ENCODE measurements at places on chromosomes 16 and 17. TPM values are rescaled to one million over a fixed set of nuclear protein-coding genes. Genes with fewer than 3 reads are reported as not detected.

GRCh38 chr16:73483934-73484711 lies 436.2 kb upstream of the ZFHX3 start:
- no peak for DNase-seq

DNA sequence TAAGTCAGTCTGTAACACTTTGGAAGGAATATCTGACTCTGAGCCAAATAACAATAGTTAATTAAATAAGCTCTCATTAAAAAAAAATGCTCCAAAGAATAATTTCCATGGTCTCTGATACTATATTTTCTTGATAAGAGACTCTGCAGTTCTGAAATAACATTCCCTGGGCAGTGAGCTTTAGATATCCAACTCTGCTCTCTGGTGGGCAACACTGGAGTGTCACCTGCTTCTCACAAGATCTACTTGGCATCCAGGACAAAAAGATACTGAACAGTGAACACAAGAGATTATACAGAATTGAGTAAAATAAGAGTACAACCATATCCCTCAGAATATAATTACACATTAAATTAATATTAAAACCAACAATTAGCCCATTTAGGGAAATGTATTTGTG lies 13.7 kb downstream of the BLMH start:
- peak; percentile 7 for DNase-seq

DNA sequence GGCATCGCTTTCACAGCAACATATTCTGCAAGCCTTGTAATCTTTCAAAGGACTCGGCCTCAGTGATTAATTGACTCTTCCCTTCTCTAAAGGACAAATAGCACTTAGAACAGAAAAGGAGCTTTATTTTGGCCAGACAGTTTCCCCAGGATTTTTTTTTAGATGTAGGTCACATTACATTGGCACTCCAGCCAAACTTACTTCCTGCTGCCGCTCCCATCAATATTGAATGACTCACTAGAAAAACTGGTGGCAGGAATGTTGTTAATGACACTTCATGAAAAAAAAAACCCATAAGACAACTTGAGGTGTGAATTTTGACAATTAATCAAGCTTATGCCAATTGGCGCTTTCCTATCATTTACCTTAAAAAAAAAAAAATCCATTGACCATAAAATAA lies 432.6 kb downstream of the TOX3 start:
- no peak for DNase-seq

- DNase-seq: no peak
Measured at GRCh38 chr16:67781565-67781921, 24.8 kb downstream of the RANBP10 start.

DNA sequence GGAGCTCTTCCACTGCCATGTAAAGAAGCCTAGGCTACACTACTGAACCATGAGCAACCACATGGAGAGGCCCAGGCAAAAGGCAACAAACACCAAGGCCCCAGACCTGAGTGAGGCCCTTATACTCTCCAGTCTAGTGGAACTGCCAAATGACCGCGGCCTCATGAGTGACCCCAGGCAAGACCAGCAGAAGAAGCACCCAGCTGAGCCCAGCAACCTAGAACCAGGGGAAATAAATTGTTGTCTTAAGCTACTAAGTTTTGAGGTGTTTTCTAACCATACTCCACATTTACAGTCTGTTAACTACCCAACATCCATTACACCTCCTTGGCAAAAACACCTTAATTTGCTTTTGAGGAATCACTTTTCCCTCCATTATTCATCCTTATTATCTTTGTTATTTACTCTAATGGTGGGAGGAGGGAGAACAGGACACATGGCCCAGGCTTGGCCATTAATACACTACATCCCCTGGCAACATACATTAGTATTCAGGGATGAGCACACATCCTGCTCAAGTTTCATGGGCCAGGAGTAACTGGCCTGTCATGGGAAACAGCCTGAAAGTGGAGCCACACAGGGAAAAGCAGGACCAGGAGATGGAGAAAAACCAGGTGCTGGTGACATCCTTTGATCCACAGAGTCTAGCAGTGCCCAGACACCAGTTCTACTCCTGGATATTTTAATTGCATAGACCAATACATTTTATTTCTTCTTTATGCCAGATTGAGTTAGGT lies 26.2 kb downstream of the SLC39A11 start:
- no peak for DNase-seq

- DNase-seq: no peak
Measured at GRCh38 chr16:50539822-50540710, 8.1 kb upstream of the NKD1 start.

- no peak for DNase-seq
Measured at GRCh38 chr17:42138749-42139492, 15.9 kb downstream of the RAB5C start.

The GCGR gene
- 0.05 TPM for total RNA-seq

DNA sequence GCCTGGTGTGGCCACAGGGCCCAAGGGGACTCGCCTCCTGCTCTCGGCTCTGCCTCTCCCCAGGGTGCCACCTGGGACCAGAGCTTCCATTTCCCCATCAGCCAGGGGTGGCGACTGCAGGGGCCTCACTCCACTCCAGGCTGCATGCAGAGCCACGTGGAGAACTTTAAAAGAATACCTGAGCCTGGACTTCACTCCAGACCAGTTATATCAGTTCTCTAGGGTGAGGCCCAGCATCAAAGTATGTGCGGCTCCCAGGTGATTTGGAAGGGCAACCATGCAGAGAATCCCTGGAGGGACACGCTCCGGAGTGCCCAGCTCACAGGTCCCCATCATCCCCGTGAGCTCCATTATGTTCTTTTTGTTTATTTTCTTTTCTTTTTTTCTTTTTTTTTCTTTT lies 39.8 kb downstream of the KIAA0513 start:
- DNase-seq: no peak

GRCh38 chr17:13749891-13750235 lies 148.1 kb upstream of the HS3ST3A1 start:
- no peak for DNase-seq

GRCh38 chr17:56597495-56597990 lies 4.0 kb downstream of the NOG start:
- no peak for DNase-seq

DNA sequence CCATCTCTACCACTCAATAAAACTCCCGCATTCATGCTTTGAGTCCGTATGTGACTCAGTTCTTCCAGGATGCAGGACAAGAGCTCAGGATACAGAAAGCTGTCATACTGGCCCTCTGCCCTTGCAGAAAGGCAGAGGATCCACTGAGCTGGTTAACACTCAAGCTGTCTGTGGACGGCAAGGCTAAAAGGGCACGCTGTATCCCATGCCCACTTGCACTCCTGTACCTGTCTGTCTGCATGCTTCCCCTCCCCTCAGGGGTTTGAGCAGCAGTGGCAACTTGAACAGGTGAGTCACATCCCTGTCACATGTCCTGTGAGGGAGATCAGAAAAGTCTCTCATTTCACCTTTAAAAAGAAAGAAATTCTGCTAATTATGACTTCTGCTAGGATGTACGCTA lies 293.8 kb downstream of the HS3ST3B1 start:
- DNase-seq: no peak

DNA sequence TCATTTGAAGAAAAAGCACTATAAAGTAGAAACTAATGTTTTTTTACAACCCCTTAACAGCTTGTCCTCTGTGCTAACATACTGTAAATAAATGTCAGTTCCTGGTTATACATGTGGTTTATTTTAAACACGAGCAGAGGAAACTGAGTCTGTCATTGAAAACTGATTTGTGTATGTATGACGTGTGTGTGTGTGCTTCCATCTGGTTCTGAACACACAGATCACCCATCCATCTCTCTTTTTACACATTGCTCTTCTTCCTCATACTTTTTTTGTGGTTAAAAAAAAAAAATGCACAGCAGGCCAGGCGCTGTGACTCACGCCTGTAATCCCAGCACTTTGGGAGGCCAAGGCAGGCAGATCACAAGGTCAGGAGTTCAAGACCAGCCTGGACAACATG lies 49.5 kb downstream of the ZNF423 start:
- no peak for DNase-seq

The PYDC1 gene
- total RNA-seq: 1.3 TPM

The TBC1D3E gene
- not detected for total RNA-seq

GRCh38 chr17:83085103-83085502 lies 5.7 kb downstream of the METRNL start:
- DNase-seq: no peak

DNA sequence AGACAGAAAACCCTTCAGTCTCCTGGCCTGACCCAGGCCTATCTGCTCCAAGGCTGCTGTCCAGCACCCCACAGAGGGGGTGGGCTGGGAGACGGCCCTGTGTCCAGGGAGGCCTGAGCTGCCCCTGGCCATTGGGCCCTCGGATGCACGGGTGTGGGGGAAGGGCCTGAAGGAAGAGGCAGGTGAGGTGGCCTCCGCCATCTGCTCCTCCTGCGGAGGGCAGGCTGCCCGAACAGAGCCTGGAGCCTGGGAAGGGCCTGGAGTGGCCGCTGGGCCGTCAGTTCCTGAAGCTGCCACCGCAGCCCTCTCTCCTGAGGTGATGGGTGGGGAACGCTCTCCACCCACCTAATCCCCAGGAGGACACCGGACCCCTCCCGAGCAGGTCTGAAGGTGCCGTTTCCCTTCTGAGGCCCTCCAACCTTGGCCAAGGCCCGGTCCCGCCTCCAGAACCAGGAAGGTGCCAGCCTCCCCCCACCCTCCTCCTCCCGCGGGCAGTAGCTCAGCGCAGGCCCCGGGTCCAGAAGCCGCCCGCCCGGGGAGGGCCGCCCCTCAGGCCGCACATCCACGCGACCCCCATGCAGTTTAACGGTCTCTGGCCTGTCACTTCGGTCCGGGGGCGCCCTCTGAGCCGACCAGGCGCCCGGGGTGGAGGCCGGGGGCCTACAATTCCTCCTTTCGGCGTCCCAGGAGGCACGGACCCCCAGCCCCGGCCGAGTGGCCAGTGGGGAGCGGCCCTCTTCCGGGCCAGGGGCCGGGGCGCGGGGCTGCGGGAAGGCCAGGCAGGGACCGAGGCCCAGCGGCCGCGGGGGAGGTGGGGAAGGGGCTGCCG lies 835 bp downstream of the FBXL16 start:
- no peak for DNase-seq

GRCh38 chr17:44282264-44282663 lies 14.3 kb upstream of the SLC4A1 start:
- DNase-seq: no peak

The NPIPB13 gene
- 0.66 TPM for total RNA-seq

GRCh38 chr16:56833243-56833970 lies 31.6 kb upstream of the SLC12A3 start:
- DNase-seq: no peak

The KLHL11 gene
- total RNA-seq: 11.4 TPM

The MPO gene
- 27.3 TPM for total RNA-seq

DNA sequence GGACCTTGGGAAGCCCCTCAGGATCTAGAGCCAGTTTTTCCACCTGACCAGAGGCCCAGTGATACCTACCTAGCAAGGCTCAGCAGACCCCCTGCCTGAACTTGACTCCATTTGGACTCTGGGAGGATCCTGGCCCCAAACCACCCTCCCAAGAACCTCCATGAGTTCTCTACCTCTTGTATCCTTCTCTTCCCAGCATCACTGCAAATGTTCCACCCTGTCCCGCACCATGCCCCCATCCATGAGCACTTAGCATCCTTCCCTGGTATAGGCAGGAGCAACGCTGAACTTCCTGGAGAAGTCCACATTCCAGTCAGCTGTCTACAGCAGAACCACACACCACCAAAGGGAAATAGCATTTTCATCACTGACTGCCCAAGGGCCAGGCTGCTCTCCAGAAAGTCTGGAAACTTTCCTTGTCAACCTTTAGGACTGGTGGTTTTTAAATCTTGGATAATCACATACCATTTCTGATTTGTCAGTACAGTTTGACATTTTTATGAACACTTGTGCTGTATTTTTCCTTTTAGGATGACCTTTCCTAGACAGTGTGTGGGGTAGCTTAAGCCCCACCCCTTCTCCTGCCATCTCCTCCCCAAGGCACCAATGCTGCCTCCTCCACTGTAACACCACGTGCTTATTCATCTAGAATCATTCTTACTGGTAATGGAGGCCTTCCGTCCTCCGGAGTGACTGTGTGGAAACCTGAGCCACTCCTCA lies 13.9 kb downstream of the EIF4A3 start:
- DNase-seq: no peak

GRCh38 chr17:28221751-28222414 lies 97.1 kb upstream of the TMEM97 start:
- DNase-seq: no peak

DNA sequence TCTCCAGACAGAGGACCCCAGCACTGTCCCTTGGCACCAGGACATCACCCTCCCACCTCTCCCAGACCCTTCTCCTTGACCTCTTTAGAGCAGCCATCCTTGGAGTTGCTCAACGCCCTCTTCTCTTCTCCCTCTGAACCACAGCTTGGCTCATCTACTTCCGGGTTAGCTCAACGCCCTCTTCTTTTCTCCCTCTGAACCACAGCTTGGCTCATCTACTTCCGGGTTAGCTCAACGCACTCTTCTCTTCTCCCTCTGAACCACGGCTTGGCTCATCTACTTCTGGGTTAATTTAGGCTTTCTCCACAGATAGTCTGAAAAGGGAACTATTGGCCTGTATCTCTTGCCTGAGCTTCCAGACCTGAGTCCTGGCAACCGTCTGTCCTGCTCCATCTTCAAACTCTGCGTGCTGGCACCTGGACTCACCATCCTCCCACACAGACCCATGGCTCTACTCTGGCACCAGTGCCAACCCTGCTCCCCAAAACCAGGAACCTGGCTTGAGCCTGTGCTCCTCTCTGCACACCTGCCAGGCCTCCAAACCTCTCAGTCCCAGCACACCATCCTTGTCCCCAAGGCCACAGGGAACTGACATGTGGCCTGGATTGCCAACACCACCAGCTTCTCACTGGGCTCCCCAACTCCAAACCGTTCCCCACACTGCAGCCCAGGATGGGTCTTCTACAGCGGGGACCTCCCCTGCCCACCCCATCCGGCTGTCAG lies 25.3 kb upstream of the FAAP100 start:
- DNase-seq: no peak

DNA sequence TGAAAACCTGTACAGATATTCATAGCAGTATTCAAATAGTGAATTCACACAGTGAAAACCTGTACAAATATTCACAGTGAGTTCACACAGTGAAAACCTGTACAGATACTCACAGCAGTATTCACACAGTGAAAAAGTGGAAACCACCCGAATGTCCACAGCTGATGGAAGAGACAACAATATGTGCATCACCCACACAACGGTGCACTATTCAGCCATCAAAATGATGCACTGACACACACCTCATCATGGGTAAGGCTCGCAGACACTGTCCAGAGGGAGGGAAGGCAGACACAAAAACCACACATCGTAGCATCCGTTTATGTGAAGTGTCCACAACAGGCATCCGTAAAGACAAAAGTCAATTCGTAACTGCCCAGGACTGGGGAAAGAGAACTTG lies 100.9 kb downstream of the VPS53 start:
- DNase-seq: no peak

DNA sequence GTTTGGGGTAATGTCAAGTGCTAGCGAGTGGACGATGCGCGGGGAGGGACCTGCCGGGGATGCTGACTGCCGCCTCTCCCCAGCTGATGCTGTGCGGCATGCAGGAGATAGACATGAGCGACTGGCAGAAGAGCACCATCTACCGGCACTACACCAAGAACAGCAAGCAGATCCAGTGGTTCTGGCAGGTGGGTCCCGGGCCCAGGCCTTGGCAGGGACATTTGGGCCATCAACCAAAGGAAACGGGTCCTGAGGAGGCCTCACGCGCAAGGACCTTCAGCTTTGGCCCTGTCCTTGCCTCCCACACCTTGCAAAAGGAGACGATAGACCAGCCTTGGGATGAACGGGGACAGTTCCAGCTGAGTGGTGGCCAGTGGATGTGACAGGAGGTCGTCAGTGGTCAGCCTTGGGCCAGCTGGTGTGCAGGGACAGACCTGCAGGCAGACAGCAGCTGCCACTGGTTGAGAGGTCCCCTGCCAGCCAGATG lies 13.6 kb upstream of the CLEC18A start:
- DNase-seq: no peak

- DNase-seq: no peak
Measured at GRCh38 chr17:38605411-38605840, 326 bp downstream of the SRCIN1 start.

- DNase-seq: no peak
Measured at GRCh38 chr17:42305543-42306384, 17.5 kb downstream of the STAT5A start.
